CD4-positive, alpha-beta T cell (primary cell): ENCODE measurements at places on chromosomes 3 and 15. TPM values are rescaled to one million over a fixed set of nuclear protein-coding genes. Genes with fewer than 3 reads are reported as not detected.

Gene CTSH
- total RNA-seq, result 11.4 TPM

DNA sequence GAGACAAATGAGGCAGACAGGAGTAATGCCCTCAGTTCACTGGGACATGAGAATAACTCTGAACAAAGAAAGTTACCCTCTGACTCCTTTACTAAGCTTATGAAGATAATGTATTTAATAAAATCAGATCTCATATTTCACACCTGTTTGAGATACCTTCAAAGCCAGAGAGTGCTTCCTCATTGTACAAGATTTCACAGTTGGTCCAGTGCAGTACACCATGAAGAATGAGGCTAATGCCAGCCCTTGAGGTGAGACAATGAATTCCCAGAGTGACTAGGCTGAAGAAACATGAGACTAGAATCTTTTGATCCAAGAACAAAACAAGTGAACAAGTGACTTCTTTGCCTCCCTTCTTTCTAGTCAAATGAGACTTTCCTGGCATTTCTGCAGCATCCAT is 1133.8 kb downstream of the TUSC7 start:
- H3K4me3 ChIP-seq, result no peak overlapping the region
- H3K27me3 ChIP-seq, result no peaks in the 10 kb centered on the region
- no peaks in the 10 kb centered on the region for H3K36me3 ChIP-seq
- DNase-seq, result no peak
- H3K4me1 ChIP-seq, result no peaks in the 10 kb centered on the region
- no peak overlapping the region for H3K27ac ChIP-seq

DNA sequence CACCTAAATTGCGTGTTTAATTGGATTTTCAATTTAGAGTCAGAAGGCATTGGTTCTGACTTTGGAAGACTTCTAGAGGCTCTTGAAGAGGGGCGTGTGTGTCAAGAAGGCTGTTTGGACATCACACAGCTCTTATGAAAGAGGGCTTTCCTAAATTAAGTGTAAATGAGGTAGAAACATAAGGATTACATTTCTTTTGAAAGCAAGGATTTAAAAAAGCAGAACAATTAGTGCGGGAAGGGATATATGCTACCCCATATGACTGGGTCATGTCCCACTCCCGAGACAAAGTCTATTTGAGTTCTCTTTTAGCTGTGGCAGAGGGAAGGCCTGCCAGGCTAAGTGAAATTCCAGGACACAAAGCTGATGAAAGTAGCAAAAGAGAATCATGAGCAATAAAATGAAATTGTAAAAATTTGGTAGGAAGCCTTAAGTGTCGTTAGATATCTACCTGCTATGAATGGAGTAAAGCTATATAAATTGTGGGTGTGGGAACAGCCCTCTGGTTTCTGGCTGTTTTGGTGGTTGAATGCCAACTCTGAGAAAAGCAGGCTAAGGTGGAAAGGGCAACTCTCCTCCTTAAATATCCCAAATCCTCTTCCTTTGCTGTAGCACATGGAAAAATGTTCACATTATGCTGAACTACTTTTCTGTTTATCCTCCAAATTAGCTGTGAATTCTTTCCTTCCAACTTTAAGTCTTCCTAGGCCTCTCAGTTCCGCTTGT is 100.6 kb upstream of the TSC22D2 start:
- H3K27me3 ChIP-seq, result peaks cover 7% of the 10 kb centered on the region
- DNase-seq, result no peak
- H3K4me3 ChIP-seq, result no peak overlapping the region
- no peak overlapping the region for H3K27ac ChIP-seq
- H3K4me1 ChIP-seq, result no peaks in the 10 kb centered on the region
- no peaks in the 10 kb centered on the region for H3K36me3 ChIP-seq

GRCh38 chr15:82970078-82970686 is 15.8 kb upstream of the RAMAC start:
- no peak for DNase-seq
- H3K4me3 ChIP-seq, result no peak overlapping the region
- no peaks in the 10 kb centered on the region for H3K27me3 ChIP-seq
- no peaks in the 10 kb centered on the region for H3K36me3 ChIP-seq
- H3K4me1 ChIP-seq, result no peaks in the 10 kb centered on the region

Gene TRH
- total RNA-seq, result not detected

Gene KBTBD13
- not detected for total RNA-seq

Gene SLC38A3
- total RNA-seq, result 1.0 TPM

Gene C2CD4A
- 0.19 TPM for total RNA-seq

- no peak for DNase-seq
- H3K4me3 ChIP-seq, result no peak overlapping the region
- no peaks in the 10 kb centered on the region for H3K27me3 ChIP-seq
- H3K27ac ChIP-seq, result no peak overlapping the region
- H3K4me1 ChIP-seq, result no peaks in the 10 kb centered on the region
These were observed 93.8 kb downstream of the ADAMTSL3 start for GRCh38 chr15:83747718-83748110.

- DNase-seq, result peak; percentile 27
- peaks cover 54% of the 10 kb centered on the region for H3K36me3 ChIP-seq
- H3K27me3 ChIP-seq, result no peaks in the 10 kb centered on the region
These were observed 22.9 kb downstream of the FYCO1 start for GRCh38 chr3:45972534-45973402.

GRCh38 chr3:170207717-170208116 is 14.5 kb upstream of the PRKCI start:
- H3K27me3 ChIP-seq, result no peaks in the 10 kb centered on the region
- no peak overlapping the region for H3K27ac ChIP-seq
- no peak overlapping the region for H3K4me3 ChIP-seq
- DNase-seq, result no peak

Gene BCHE
- total RNA-seq, result not detected

GRCh38 chr3:156240642-156241041 is 120.3 kb downstream of the KCNAB1 start:
- no peaks in the 10 kb centered on the region for H3K4me1 ChIP-seq
- no peak overlapping the region for H3K4me3 ChIP-seq
- no peaks in the 10 kb centered on the region for H3K36me3 ChIP-seq
- H3K27me3 ChIP-seq, result no peaks in the 10 kb centered on the region
- DNase-seq, result no peak

DNA sequence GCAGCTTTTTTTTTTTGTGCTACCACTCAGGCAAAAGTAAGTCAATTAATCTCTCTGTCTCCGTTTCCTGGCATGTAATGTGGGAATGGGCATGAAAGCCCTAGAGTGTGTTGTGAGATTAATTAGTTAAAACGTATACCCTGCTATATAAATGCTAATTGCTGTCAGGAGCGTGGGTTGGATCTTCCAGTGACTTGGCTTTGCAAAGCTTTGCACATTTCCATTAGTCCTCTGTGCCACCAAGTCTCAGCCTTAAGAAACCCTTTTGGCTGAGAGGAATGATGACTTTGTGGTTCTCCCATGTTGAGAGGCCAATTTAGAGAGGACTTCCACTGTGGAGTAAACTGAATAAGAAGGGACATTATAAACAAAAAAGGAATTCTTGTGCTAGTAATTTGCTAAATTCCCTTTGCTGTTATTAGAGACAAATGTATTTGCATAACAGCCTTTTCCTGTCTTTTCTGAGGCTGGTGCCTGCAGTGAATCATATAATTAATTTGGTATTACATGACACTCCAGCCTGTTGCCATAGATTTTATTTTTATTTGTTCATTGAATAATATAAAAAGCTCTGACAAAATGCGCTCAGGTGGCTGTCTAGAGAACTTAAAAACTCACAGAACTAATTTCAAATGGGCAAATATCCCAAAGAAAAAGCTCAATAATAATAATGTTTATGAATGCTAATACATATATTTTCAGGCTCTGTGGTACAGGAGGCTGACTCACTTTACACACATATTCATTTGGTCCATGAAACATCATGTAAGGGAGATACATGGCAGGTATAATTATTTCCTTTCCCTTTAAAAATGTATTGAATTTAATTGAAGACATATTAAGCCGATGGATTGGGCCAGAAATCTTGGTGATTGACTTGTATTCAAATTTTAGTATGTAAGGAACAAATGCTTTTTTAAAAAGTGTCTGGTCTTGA is 82.7 kb downstream of the IL1RAP start:
- no peaks in the 10 kb centered on the region for H3K4me1 ChIP-seq
- no peaks in the 10 kb centered on the region for H3K27me3 ChIP-seq
- no peak overlapping the region for H3K4me3 ChIP-seq
- H3K27ac ChIP-seq, result no peak overlapping the region
- no peak for DNase-seq
- H3K36me3 ChIP-seq, result no peaks in the 10 kb centered on the region
